ENCODE measurements at places on chromosomes 5 and 9. TPM values are rescaled to one million over a fixed set of nuclear protein-coding genes. Genes with fewer than 3 reads are reported as not detected.

Gene CARTPT
- not detected for total RNA-seq

DNA sequence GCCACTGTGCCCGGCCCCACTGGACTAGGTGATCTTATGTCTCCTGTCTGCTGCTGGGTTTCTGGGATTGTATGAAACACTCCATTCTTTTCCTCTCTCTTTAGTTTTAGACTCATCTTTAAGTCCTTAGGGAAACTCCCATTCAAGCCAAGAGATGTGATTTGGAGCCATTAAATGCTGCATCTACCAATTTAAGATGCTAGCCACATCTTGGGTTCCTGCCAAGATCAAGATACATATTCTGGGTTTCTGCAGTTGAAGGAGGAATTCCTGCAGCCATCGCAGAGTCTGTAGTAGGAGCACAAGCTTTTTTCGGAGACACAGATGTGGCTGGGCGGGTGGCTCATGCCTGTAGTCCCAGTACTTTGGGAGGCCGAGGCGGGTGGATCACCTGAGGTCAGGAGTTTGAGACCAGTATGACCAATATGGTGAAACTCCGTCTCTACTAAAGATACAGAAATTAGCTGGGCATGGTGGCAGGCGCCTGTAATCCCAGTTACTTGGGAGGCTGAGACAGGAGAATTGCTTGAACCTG lies 23.2 kb downstream of the STXBP1 start:
- no peak for DNase-seq

Gene GPR21
- 0.63 TPM for total RNA-seq

Gene INIP
- 32.1 TPM for total RNA-seq

DNA sequence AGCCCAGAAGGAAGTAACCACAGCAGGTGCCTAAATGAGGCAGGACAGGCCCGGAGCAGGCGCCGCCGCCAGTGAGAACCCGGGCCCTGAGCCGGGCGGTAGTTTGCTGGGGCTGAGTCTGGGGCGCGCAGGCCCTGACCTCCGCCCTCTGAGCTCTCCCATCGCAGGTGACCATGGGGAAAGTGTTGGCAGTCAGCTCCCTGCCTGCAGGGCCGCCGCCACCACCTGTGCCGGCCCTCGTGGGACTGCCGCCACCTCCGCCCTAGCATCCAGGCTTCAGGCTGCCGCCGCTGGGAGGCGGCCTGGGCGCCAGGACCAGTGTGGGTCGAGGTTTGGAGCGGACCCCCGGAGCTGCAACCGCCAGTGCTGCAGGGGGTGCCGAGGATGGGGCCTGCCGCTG lies 61.1 kb downstream of the TARS1 start:
- no peak for DNase-seq

DNA sequence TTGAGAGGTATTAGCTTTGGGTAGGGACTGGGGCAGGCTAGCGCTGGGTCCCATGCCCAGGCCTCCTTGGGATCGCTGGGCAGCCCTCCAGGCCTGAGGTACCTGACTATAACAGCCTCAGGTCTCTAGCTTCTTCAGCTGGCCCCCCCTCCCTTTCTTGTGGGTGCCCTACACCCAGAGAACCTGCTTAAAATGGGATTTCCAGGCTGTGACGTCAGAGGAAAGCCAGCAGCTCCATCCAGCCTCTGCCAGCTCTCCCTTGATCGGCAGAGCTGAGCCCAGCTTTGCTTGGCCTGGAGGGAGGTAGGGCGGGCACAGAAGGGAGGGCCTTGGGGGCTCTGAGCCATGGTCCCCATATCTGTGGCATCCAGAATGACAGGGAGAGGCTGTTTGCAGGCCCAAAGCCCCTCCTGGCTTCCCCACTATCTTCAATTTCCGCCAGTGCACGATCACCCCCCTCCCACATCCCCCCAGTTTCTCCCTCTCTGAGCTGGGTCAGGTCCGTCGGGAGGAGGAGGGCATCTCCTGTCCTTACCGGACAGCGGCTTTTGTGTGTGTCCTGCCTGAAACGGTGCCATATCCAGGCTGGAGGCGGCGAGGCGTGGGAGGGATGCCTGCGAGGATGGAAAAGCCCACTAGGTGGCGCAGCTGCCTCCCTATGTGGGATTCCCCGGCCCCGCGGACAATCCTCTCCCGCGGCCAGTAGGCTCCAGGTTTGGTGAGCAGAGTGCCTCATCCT lies 10.8 kb downstream of the REEP2 start:
- DNase-seq = peak; percentile 83
